Brain microvascular endothelial cell (primary cell): ENCODE measurements at places on chromosomes 2 and 18.

- DNase-seq, result no peak
Measured at GRCh38 chr18:65852273-65852672, 101.5 kb downstream of the CDH7 start.

DNA sequence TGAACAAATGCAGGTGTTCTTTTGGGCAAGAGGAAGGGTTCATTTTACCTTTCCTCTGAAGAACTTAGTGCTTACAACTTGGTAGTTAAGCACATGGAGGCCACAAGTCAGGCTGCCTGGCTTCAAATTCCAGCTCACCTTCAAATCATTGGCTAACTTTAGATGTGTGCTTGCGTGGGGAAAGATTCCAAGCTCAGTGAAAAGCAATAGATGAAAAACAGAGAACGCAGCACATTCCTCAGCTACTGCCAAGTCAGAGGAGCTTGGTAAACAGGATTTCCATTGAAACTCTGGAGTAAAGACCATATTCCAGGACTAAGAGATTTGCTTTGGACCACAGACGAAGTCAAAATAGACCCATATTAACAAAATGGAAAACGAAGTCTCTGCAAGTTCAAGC is 96.3 kb upstream of the ASB18 start:
- DNase-seq, result no peak

DNA sequence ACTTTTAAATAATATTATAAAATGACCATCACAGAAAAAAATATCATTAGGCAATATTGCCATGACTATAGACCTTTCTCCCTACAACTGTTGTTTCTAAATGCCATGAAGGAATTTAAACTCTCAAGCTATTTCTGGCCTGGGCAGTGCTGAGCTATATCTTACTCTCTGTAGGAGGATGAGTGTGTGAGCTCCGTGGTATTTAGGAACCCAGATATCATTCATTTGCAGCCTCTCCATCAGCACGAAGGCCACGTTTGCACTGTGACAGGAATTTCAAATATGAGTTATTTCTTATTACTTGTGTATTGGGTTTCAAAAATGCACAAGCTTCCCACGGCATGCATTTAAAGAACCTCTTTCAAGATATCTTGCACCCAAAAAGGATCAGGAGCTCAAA is 35.0 kb upstream of the SOX11 start:
- DNase-seq, result peak; percentile 78

GRCh38 chr18:63161761-63162195 is 157.8 kb downstream of the BCL2 start:
- DNase-seq, result peak; percentile 97
